ENCODE measurements at places on chromosomes 1 and 21.

GRCh38 chr1:76830373-76830772 lies 36.9 kb upstream of the ST6GALNAC5 start:
- DNase-seq = no peak

- no peak for DNase-seq
Measured at GRCh38 chr1:45093334-45093733, 81.3 kb downstream of the UROD start.

DNA sequence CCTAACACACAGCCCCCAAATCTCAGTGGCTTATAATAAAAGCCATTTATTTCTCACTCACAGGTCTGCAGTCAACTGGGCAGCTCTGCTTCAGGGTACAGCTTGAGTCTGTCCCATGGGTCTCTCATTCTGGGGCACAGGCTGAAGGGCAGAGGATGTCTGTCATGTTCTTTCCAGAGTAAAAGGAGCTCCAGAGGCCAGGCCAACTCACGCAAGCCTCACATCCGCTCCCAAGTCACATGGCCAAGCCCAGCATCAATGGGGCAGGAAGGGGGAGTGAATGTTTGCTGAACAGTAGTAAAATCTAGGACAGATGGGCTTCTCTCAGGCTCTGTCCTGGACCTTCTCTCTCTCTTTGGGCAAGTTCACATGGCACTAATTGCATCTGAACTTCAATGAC lies 7.1 kb upstream of the SSBP3 start:
- DNase-seq = no peak

DNA sequence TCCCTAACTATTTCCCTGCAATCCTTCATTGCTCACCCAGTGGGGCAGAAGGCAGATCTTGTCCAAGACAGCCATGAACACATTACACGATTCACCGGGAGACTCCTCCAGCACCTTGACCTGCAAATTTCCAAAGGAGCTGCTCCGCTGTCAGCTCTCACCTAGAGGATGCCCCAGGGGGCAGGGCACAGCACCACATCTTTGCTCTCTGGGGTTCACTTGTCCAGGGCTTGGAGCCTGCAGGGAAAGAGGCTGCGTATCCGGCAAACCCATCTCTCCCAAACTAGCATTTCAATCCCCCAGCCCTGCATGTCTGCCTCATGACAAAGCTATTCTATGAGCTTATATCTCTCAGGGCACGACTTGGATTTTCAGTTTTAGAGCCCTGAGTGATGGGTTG lies 35.1 kb upstream of the OLIG2 start:
- no peak for DNase-seq

DNA sequence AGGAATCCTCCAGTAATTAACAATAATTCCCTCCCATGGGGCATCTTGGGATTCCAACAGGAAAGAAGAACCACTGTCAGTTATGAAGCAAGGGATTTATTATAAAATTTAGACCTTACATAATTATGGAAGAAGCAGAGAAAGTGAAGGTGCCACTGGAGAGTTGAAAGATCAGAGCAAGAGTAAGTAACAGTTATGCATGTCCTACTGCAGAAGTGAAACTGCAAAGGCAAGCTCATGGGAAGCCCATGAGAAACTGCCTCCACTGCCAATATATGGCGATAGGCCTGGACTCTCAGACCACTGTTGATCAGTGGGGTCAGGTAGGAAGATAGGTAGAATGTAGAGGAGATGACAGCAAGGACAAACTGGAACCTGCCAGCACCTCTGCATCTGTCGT lies 123.6 kb upstream of the ZNF648 start:
- no peak for DNase-seq

- DNase-seq = no peak
Measured at GRCh38 chr1:233730809-233731208, 116.9 kb downstream of the KCNK1 start.

DNA sequence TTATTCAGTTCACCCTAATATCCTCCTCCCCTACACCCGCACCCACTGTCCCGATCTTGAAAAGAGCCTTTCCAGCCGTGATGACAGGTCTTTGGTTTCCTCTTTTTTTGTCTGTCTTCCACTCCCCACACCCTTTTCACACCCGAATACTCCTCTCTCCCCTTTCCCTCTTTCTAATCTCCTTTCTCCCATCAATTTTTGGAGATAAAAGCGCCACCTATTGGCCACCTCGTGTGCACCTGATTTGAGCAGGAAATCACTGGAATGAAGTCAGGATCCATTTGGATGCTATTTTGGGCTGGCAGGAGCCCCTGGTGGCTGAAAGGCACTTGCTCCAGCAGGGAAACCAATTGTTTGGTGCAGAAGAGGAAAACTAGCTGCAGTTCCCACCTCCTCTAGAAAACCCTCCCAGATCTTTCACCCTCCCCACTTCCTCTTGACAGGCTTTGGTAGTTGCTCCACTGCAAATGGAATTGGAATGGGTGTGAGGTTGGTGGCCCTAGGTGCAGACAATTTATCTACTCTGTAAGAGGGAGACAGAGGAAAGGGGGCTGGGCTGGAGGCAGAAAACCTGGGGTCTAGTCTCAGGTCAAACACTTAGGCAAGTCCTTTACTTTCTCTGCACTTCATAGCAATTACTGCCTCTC lies 8.4 kb downstream of the FOXE3 start:
- peak; percentile 35 for DNase-seq

DNA sequence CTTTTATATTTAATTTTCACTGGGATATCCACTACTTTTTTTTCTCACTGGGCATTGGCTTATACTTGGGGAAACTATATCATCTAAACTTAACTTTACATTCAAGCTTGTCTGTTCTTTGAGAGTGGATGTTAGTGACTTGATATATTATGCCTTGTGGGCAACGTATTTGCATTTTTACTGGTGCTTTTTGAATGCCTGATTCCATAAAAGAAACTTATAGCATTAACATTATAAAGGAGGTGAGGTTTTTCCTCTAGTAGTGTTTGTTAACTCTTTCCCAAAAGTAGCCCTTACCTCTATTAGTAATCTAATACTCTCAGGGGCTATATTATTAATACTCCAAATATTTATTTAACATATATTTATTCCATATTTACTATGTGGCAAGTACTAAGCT lies 416.5 kb downstream of the PLA2G4A start:
- DNase-seq = no peak

GRCh38 chr1:155893389-155894142 lies 17.6 kb downstream of the RIT1 start:
- no peak for DNase-seq

GRCh38 chr1:35112668-35113067 lies 33.5 kb downstream of the ZMYM1 start:
- DNase-seq = no peak

DNA sequence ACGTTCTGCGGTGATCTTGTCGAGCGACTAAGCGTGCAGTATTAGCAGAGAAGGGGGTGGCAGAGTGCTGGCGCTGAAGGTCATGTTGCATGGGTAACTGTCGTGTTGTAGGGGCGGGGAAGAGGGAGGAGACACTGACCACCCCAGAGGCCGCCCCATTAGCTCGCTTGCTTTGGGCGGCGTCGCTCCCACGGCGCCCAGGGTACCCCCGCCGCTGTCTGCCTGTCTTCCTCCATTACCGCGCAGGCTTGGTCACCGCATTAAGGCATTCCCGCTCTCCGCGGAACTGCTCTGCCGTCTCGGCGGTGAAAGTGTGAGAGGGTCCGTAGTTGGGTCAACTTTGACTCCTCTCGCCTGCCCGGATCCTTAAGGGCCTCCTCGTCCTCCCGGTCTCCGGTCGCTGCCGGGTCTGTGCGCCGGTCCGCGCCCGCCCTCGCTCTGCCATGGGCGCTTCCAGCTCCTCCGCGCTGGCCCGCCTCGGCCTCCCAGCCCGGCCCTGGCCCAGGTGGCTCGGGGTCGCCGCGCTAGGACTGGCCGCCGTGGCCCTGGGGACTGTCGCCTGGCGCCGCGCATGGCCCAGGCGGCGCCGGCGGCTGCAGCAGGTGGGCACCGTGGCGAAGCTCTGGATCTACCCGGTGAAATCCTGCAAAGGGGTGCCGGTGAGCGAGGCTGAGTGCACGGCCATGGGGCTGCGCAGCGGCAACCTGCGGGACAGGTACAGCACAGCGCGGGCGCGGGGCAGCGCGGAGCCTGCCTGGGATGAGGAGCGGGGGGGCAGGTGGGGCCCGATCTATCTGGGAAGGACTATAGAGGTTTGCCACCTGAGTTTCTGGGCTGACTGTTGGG lies at the start of gene MTARC2:
TSS of gene MTARC2 (plus strand) at position 234 of the 846 bp plus-strand sequence. CDS start at position 444, 210 bp downstream.
- peak; percentile 31 for DNase-seq

- DNase-seq = no peak
Measured at GRCh38 chr1:68780919-68781318, 284.0 kb upstream of the DEPDC1 start.

DNA sequence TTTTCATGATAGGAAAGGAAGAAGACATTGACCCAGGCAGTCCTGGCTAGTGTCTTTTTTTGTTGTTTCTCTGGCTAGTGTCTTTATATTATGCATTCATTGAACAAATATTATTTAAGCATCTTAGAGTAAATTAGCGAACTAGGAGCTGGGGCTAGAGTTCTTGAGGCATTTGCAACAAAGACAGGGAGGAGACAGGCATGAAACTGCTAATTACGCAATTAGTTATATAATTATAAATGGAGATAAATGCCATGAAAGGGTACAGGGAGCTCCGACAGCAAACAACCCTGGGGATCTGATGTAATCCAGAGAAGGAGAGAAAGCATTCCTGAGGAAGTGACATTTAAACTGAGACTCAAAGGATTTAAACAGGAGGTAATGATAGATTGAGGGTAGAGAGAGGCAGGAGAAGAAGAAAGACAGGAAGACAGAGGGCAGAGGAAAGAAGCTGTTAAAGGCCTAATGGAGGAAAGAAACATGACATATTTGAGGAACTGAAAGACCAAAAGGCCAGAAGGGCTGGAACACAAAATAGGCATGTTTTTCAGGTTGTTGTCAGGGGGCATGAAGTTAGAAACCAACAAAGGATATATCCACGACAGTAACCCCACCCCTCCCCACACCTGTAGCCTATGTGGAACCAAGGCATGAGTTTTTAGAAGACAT lies 99.5 kb upstream of the GJB5 start:
- DNase-seq = no peak

GRCh38 chr1:87853576-87854351 lies 525.1 kb downstream of the LMO4 start:
- no peak for DNase-seq

DNA sequence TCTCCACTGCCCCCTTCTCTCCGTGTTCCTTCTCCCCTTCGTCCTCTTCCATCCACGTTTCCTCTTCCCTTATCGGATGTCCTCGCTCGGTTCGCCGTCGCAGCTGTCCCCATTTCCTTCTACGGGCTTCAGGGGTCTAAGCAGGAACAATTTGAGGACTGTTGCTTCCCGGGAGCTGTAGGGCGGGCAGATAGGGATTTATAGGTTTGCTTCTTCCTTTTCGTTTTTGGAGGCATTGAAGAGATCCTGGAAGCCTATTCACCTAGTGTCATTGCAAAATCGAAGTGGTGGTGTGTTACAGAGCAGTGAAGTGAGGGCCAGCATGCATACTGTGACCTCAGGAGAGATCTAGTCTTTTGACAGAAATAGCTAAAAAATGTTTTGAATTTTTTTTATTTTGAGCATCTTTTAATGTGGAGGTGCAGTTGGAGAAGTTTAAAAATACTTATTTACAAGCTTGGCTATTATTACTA lies 897 bp downstream of the ZYG11B start:
- no peak for DNase-seq

DNA sequence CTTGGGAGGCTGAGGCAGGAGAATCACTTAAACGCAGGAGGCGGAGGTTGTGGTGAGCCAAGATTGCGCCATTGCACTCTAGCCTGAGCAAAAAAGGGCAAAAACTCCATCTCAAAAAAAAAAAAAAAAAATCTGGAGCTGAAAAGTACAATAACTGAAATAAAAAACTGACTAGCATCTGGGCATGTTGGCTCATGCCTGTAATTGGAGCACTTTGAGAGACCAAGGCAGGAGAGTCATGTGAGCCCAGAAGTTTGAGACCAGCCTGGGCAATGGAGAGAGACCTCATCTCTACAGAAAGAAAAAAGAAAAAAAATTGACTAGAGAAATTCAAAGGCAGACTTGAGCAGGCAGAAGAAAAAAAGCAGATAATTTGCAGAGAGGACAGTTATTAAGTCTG lies 18.1 kb downstream of the CLDN19 start:
- DNase-seq = no peak

DNA sequence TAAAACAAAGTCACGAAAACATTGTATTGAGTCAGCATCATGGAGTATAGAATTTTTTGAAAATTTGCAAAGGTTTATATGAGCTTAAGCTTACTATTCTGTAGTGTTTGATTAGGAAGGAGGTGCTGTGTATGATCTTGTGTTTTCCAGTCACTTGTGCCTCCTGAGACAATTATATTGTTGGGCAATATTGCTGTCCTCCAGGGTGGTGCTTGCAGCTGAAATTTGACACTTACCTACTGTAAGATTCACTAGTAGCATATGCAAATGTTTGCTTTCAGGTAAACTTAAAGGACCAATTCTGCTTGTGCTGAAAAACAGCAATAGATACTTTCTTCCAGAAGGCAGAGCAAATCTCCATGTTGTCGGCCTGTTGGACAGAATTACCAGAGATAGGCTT lies 268.0 kb downstream of the TGFB2 start:
- peak; percentile 3 for DNase-seq

GRCh38 chr1:179142889-179143299 lies 61.0 kb downstream of the TOR3A start:
- no peak for DNase-seq

GRCh38 chr1:82388679-82389078 lies 587.9 kb downstream of the ADGRL2 start:
- DNase-seq = peak; percentile 67

- no peak for DNase-seq
Measured at GRCh38 chr1:67683316-67683715, 1.7 kb upstream of the GADD45A start.

GRCh38 chr1:116265931-116266863 lies 106.8 kb upstream of the ATP1A1 start:
- no peak for DNase-seq

DNA sequence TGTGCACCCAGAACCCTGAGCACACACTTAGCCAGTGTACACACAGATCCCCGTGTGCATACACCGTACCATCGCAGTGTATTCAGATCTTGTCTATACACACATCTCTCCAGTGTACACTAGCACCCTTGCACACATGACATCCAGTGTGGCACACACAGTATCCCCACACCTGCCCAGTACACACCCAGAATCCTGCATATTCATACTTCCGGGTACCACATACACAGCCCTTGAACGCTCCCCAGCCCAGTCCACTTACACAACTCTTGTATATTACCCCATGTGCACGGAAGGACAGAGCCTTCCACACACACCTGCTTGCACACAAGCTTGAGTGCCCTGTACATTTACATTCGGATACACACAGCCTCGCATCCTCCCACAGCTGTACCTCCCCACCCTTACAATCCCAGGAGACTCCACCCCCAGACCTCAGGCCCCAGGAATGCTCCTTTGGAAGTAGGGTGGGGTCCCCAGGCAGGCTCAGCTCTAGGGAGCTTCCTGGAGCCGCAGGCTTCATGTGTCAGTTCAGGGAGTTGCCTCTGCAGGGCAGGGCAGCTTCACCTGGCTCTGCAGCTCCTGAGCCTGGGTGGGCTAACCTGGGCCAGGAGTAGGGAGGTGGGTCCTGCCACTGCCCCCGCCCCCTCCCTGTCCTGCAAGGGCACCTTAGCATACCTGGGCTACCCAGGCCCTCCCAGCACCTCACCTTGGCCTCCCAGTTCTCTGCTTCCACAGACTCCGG lies 46.2 kb downstream of the AHDC1 start:
- no peak for DNase-seq

- no peak for DNase-seq
Measured at GRCh38 chr1:92094090-92094489, 13.9 kb downstream of the BTBD8 start.

All from COR-L47 (cell line).